Upper lobe of left lung (tissue), 6 donors: ENCODE measurements at places on chromosomes 13 and 19. TPM values are rescaled to one million over a fixed set of nuclear protein-coding genes. Genes with fewer than 3 reads are reported as not detected.
A peak's percentile ranks its signal among the peaks of the same experiment; 100 is the strongest.

Gene NLRP9
- total RNA-seq: not detected

Gene CBY2
- not detected for total RNA-seq

Gene TNFRSF19
- total RNA-seq: 23.5 TPM

Gene ZNF763
- total RNA-seq: 2.4 TPM

Gene GGN
- total RNA-seq: 1.2 TPM

GRCh38 chr13:100211016-100211710 is 122.3 kb downstream of the PCCA start:
- no peak overlapping the region for H3K27ac ChIP-seq
- no peak for DNase-seq
- H3K36me3 ChIP-seq: no peaks in the 10 kb centered on the region
- no peaks in the 10 kb centered on the region for H3K4me1 ChIP-seq
- no peak overlapping the region for H3K4me3 ChIP-seq

GRCh38 chr13:20828539-20829364 is 55.0 kb upstream of the EEF1AKMT1 start:
- no peaks in the 10 kb centered on the region for H3K27me3 ChIP-seq
- H3K36me3 ChIP-seq: no peaks in the 10 kb centered on the region
- no peak overlapping the region for H3K27ac ChIP-seq
- no peak overlapping the region for H3K4me3 ChIP-seq
- peaks cover 4% of the 10 kb centered on the region for H3K4me1 ChIP-seq

GRCh38 chr19:50780753-50781435 is 9.3 kb upstream of the ACP4 start:
- no peak overlapping the region for H3K27ac ChIP-seq
- H3K27me3 ChIP-seq: peaks cover 15% of the 10 kb centered on the region
- H3K4me1 ChIP-seq: peaks cover 8% of the 10 kb centered on the region
- H3K4me3 ChIP-seq: no peak overlapping the region

- no peaks in the 10 kb centered on the region for H3K36me3 ChIP-seq
- H3K27ac ChIP-seq: no peak overlapping the region
- H3K4me3 ChIP-seq: no peak overlapping the region
- no peaks in the 10 kb centered on the region for H3K27me3 ChIP-seq
Measured at GRCh38 chr13:106614874-106615273, 46.9 kb upstream of the ARGLU1 start.

GRCh38 chr19:48560095-48560530 is 8.1 kb downstream of the SULT2B1 start:
- H3K4me1 ChIP-seq: no peaks in the 10 kb centered on the region
- DNase-seq: no peak
- no peaks in the 10 kb centered on the region for H3K36me3 ChIP-seq
- H3K27me3 ChIP-seq: no peaks in the 10 kb centered on the region

DNA sequence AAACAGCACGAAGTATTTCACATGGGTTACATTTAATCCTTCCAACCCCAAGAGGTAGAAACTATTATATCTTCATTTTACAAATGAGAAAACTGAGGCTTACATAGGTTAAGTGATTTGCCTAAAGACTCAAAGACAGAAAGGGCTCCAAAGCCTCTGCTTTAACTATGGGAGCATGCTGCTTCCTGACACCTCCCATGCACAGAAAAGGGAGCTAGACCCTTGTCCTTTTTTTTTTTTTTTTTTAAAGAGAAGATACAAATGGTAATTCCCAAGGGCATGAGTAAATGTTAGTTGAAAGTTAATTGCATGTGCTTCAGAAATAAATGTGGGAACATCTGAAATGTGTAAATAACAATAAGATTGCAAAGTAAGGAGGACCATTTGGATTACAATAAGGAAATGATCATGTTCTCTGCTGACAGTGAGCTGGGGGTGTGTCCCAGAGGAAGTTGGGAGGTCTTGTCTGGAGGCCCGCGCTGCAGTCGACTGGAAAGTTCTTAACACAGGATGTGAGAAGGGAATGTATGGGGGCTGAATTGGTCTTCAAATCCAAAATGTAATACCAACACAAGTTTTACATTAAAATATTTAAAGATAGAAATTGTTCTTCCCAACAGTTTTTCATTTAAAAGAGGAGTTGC is 500.3 kb downstream of the KLF12 start:
- no peaks in the 10 kb centered on the region for H3K27me3 ChIP-seq
- H3K4me3 ChIP-seq: no peak overlapping the region
- no peak overlapping the region for H3K27ac ChIP-seq
- no peaks in the 10 kb centered on the region for H3K36me3 ChIP-seq
- H3K4me1 ChIP-seq: no peaks in the 10 kb centered on the region

GRCh38 chr19:49971991-49972411 is 11.0 kb upstream of the SIGLEC11 start:
- H3K4me3 ChIP-seq: no peak overlapping the region
- no peaks in the 10 kb centered on the region for H3K27me3 ChIP-seq
- H3K27ac ChIP-seq: no peak overlapping the region
- peaks cover 10% of the 10 kb centered on the region for H3K36me3 ChIP-seq

DNA sequence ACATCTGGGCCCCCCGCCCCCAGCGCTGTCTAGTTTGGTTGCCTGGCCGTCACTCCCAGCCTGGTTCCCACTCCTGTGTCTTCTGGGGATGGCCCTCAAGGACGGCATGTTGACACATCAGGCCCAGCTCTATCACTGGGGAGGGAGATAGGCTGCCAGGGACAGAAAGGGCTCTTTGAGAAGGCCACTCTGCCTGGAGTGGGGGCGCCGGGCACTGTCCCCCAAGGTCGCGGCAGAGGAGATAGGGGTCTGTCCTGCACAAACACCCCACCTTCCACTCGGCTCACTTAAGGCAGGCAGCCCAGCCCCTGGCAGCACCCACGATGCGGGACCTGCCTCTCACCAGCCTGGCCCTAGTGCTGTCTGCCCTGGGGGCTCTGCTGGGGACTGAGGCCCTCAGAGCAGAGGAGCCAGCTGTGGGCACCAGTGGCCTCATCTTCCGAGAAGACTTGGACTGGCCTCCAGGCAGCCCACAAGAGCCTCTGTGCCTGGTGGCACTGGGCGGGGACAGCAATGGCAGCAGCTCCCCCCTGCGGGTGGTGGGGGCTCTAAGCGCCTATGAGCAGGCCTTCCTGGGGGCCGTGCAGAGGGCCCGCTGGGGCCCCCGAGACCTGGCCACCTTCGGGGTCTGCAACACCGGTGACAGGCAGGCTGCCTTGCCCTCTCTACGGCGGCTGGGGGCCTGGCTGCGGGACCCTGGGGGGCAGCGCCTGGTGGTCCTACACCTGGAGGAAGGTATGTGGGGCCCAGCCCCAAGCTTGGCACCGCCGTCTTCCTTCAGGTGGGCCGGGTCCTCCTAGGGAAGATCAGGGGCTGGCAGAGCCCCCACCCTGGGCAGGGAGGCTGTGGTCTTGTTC is at the start of gene AMH:
Gene AMH (plus strand): TSS at position 314 of the 857 bp plus-strand sequence. CDS start 10 bp downstream, at position 324.
- peaks cover 45% of the 10 kb centered on the region for H3K27me3 ChIP-seq
- peaks cover 48% of the 10 kb centered on the region for H3K36me3 ChIP-seq

- H3K4me1 ChIP-seq: peaks cover 15% of the 10 kb centered on the region
- peak; percentile 62 for DNase-seq
- H3K27ac ChIP-seq: no peak overlapping the region
Measured at GRCh38 chr19:1649706-1650649, 2.4 kb downstream of the TCF3 start.

GRCh38 chr13:43388282-43389034 is 365.1 kb downstream of the DNAJC15 start:
- no peak for DNase-seq
- H3K27me3 ChIP-seq: no peaks in the 10 kb centered on the region

DNA sequence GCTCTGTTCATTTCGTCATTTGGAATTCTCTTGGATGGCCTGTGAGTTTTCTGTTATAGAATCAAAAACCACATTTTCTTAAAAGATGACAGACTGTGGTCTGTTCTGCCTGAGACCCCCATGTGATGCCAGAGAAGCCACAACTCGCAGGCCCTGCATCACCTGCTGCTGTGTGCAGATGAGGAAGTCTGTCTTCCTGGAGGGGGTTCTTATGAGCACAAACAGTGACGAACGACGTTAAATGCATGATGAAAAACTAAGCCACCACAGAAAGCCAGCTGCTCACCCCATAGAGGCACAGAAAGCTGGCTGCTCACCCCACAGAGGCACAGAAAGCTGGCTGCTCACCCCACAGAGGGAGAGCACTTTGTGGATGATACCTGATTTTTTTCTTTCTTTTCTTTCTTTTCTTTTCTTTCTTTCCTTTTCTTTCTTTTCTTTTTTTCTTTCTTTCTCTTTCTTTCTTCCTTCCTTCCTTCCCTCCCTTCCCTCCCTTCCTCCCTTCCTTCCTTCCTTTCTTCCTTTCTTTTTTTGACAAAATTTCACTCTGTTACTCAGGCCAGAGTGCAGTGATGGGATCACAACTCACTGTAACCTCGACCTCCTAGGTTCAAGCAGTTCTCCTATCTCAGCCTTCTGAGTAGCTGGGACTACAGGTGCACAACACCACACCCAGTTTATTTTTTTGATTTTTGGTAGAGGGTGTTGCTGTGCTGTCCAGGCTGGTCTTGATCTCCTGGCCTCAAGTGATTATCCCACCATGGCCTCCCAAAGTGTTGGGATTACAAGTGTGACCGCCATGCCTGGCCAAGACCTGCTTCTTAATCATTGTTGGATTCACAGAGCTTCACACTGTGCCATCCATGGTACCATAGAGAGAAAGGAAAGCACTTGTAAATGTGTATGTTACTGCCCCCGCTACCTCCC is 1191.4 kb downstream of the UQCRFS1 start:
- no peaks in the 10 kb centered on the region for H3K36me3 ChIP-seq
- H3K4me3 ChIP-seq: no peak overlapping the region
- H3K27me3 ChIP-seq: no peaks in the 10 kb centered on the region
- DNase-seq: no peak
- H3K4me1 ChIP-seq: no peaks in the 10 kb centered on the region
- H3K27ac ChIP-seq: no peak overlapping the region

DNA sequence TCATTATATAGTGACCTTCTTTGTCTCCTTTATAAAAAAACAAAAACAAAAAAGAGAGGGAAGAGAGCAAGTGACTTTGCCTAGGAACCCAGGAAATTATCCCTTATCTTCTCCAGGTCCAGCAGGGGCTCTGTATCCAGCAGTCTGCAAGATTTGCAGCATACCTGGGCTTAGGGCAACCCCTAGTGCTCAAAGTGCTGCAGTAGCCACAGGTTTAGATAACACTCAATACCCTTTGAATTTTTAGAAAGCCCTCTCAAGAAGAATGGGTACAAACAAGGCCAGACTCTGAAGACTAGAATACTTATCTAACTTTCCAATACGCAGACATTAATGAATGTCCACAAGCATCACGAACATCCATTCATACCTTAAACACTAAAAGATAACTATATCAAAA is 43.2 kb downstream of the CCNA1 start:
- H3K4me3 ChIP-seq: no peak overlapping the region
- H3K4me1 ChIP-seq: no peaks in the 10 kb centered on the region
- H3K36me3 ChIP-seq: no peaks in the 10 kb centered on the region
- no peak overlapping the region for H3K27ac ChIP-seq
- no peak for DNase-seq

- H3K27ac ChIP-seq: no peak overlapping the region
- H3K27me3 ChIP-seq: no peaks in the 10 kb centered on the region
- H3K4me1 ChIP-seq: no peaks in the 10 kb centered on the region
- no peak for DNase-seq
- no peaks in the 10 kb centered on the region for H3K36me3 ChIP-seq
- no peak overlapping the region for H3K4me3 ChIP-seq
Measured at GRCh38 chr13:109605846-109606245, 180.5 kb downstream of the IRS2 start.

DNA sequence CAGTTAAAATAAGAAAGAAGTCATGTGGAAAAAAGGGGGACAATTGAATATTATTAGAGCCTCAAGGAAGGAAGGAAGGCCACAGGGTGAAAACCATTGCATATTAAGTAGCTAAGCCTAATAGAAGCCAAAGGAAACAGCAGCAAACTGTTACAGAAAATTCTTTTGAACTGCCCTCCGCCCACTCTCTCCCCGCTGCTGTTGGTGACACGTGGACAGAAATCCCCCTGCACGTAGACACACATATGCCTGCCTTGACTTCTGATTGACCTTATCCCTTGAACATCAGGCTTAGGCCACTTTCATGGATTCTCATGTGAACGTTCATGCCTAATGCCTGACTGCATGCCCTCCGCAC is 229.1 kb downstream of the KCNRG start:
- no peaks in the 10 kb centered on the region for H3K27me3 ChIP-seq
- no peak overlapping the region for H3K27ac ChIP-seq
- H3K4me1 ChIP-seq: peaks cover 7% of the 10 kb centered on the region
- H3K4me3 ChIP-seq: no peak overlapping the region
- H3K36me3 ChIP-seq: no peaks in the 10 kb centered on the region

- H3K4me1 ChIP-seq: peaks cover 4% of the 10 kb centered on the region
- DNase-seq: peak; percentile 85
- H3K27me3 ChIP-seq: peaks cover 22% of the 10 kb centered on the region
- H3K36me3 ChIP-seq: no peaks in the 10 kb centered on the region
Measured at GRCh38 chr19:40512473-40513344, 45.9 kb downstream of the SPTBN4 start.
